A673 (cell line): ENCODE measurements at places on chromosomes 4 and X. TPM values are rescaled to one million over a fixed set of nuclear protein-coding genes. Genes with fewer than 3 reads are reported as not detected.
A peak's percentile ranks its signal among the peaks of the same experiment; 100 is the strongest.

GRCh38 chr4:178599521-178599920 is 1157.3 kb upstream of the AGA start:
- no peaks in the 10 kb centered on the region for H3K36me3 ChIP-seq
- no peak overlapping the region for H3K4me3 ChIP-seq
- no peak overlapping the region for H3K27ac ChIP-seq
- H3K27me3 ChIP-seq = no peaks in the 10 kb centered on the region
- peak; percentile 1 for DNase-seq
- no peaks in the 10 kb centered on the region for H3K4me1 ChIP-seq

DNA sequence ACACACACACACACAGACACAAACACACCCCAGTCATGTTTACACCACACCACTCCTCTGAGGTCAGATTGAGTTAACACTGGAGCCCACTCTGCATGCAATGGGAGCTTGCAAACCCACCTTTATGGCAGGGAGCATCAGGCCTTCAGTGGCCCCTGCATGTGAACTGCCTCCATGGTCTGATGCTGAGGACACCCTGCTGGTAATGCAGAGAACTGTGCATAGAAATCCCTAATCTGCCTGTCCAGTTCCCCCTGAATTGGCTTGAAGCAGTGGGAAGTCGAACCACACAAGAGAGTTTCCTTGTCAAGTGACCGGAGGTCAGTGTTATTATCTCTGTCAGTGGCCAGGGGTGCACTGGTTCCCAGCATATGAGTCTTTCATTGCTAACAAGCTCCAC is 59.8 kb downstream of the ANOS1 start:
- DNase-seq = no peak
- no peaks in the 10 kb centered on the region for H3K27me3 ChIP-seq
- no peaks in the 10 kb centered on the region for H3K36me3 ChIP-seq
- no peak overlapping the region for H3K27ac ChIP-seq

DNA sequence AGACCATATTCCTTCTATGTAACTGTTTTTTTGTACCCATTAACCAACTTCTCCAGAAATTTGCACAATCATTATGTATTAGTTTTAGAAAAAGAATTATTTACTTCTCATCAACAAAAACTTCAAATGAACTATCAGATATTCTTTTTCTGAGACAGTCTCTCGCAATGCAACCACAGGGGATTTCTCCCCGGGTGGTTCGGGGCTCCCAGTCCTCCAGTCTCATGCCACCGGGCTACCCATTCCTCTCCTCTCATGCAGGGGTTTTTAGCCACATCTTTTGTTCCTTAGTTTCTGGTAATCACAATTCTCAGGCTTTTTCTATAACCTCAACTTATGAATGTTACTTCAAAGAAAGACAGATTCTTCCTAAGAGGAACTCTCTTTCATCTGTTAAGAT is 46.6 kb upstream of the CLNK start:
- no peaks in the 10 kb centered on the region for H3K4me1 ChIP-seq
- no peak overlapping the region for H3K27ac ChIP-seq
- H3K4me3 ChIP-seq = no peak overlapping the region

DNA sequence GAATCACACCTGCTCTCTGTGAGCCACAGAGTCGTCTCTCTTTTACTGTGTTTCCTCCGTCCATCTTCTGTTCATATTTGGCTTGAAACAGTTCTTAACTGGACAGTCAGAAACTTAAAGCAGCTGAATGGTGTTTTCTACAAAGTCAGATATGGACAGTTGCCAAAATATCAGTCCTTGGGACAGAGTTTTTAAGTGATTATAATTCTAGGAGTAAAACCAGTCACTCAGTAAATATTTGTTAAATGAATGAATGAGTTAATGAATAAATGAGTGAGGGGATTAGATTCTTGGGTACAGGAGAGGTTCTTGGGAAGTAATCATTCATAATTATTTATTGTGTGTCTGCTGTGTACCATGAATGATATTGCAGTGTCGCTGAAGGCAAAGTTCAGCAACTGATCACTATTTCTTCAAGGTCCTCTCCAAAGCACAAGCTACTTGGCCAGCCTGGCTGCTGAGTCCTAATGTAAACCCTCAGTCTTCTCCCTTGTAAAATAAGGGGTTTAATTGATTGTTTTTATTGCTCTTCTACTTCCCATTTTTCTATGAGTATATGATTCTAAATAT is 5.5 kb upstream of the SCRG1 start:
- H3K27me3 ChIP-seq = no peaks in the 10 kb centered on the region
- no peak overlapping the region for H3K27ac ChIP-seq
- no peaks in the 10 kb centered on the region for H3K36me3 ChIP-seq
- H3K4me1 ChIP-seq = no peaks in the 10 kb centered on the region

- H3K27ac ChIP-seq = no peak overlapping the region
- no peak for DNase-seq
- no peaks in the 10 kb centered on the region for H3K36me3 ChIP-seq
These were observed 1.4 kb upstream of the PHKA1 start for GRCh38 chrX:72715546-72715945.

DNA sequence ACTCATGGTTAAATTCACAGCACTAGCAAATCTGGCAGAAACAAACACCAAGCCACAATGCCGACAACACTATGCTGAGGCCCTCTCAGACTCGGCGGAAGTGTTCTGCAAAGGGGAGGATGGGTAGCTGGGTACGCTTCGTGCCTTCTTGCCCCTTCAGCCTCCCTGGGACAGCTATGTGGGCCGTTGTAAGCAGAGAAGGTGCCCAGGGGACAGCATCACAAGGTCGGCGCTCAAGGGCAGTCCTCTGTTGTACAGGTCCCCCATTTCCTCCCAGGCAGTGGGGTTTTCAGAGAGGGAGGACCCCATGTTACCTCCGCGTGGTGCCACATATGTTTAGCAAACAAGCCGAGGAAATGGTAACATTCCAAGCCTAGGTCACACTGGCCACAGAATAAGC is 173.6 kb downstream of the AFAP1 start:
- peaks cover 15% of the 10 kb centered on the region for H3K4me1 ChIP-seq
- H3K36me3 ChIP-seq = peaks cover 22% of the 10 kb centered on the region
- DNase-seq = no peak
- H3K27me3 ChIP-seq = no peaks in the 10 kb centered on the region
- no peak overlapping the region for H3K4me3 ChIP-seq

GRCh38 chr4:153825691-153826090 is 36.8 kb upstream of the SFRP2 start:
- H3K36me3 ChIP-seq = no peaks in the 10 kb centered on the region
- peaks cover 22% of the 10 kb centered on the region for H3K27me3 ChIP-seq
- H3K4me1 ChIP-seq = no peaks in the 10 kb centered on the region

DNA sequence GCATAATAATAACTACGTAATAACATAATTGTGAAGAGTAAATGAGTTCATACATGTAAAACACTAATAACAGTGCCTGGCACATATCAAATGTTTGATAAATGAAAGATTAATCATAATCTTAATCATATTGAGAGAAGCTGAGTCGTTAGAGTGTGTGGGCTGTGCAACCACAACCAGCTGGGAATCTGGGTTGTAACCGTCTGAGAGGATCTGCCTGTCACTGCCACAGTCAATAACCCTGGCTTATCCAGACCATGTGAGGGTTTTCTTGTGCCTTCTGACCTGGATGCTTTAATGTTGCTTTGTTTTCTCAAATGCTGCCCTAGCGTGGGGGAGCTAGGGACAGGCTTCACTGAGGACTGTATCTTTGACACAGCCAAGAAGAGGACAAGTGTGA is 73.9 kb downstream of the TRPC5 start:
- no peaks in the 10 kb centered on the region for H3K4me1 ChIP-seq
- H3K4me3 ChIP-seq = no peak overlapping the region
- H3K36me3 ChIP-seq = no peaks in the 10 kb centered on the region
- H3K27ac ChIP-seq = no peak overlapping the region
- no peak for DNase-seq

- no peaks in the 10 kb centered on the region for H3K4me1 ChIP-seq
- H3K27me3 ChIP-seq = no peaks in the 10 kb centered on the region
- H3K4me3 ChIP-seq = no peak overlapping the region
- H3K36me3 ChIP-seq = no peaks in the 10 kb centered on the region
These were observed 616.0 kb upstream of the IGFBP7 start for GRCh38 chr4:57726154-57726553.

DNA sequence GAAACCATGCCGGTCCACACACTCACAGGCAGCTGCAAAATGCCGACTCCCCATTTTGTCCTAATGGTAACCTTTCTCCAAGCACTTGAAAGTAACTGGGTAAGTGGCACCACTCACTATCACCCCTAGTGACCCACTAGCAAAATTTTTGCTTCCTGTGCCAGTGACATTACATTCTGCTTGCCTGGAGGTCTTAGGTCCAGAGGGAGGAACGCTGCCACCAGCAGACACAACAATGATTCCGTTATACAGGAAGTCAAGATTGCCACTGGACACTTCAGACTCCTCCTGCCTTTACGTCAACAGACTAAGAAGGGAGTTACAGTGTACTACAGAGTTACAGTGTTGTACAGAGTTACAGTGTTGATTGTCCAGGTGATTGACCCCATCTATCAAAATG is 11.8 kb upstream of the TMEM192 start:
- H3K27ac ChIP-seq = no peak overlapping the region
- H3K36me3 ChIP-seq = no peaks in the 10 kb centered on the region
- H3K27me3 ChIP-seq = no peaks in the 10 kb centered on the region
- no peak for DNase-seq
- no peaks in the 10 kb centered on the region for H3K4me1 ChIP-seq
- no peak overlapping the region for H3K4me3 ChIP-seq

GRCh38 chr4:30903502-30904214 is 183.5 kb downstream of the PCDH7 start:
- H3K4me3 ChIP-seq = no peak overlapping the region
- H3K36me3 ChIP-seq = no peaks in the 10 kb centered on the region
- peaks cover 27% of the 10 kb centered on the region for H3K4me1 ChIP-seq
- no peak overlapping the region for H3K27ac ChIP-seq
- H3K27me3 ChIP-seq = no peaks in the 10 kb centered on the region
- DNase-seq = no peak

DNA sequence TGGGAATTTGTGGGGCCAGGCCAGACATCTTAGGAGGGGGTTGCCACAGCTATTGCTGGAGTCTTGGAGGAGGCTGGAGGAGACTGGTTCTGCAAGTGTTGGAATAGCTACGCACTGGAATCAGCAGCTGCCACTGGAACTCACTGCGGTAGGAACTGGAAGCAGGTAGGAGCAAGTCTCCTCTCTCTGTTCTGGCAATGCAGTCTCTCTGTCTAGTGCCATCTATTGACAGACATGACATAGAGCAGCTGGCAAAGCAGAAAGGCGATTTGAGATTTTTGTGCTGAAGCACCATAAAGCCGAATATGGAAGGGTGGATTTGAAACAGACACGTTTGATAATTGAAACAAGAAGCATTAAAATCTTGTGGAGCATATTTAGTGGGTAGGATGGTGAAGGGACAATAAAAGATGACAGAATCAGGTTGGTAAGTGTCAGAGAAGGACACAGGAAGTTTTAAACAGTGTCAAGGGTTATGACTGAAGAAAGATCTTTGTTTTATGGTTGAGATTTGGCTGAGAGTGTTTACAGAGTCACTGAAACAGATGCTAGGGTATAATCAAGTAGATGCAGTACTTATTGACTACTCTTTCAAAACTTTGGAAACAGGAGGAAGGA is 23.5 kb upstream of the SYNPO2 start:
- no peaks in the 10 kb centered on the region for H3K27me3 ChIP-seq
- no peaks in the 10 kb centered on the region for H3K4me1 ChIP-seq
- H3K27ac ChIP-seq = no peak overlapping the region
- no peak overlapping the region for H3K4me3 ChIP-seq

DNA sequence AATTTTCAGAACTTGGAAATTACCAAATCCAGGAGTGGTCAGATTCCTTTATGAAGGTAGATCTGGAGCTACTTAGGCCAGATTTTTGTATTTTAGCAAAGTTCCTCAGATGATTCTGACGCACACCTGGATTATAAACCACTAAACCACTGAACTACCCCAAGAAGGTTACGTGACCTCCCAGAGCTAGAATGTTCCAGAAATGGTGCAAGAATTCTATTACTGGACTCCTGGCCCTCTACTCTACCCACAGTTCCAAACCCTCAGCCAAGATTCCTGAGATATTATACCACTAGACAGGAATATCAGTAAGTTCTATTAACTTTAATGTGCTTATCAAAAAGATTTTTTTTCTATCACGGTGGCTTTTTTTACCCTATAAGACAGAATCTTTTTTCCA is 67.1 kb downstream of the ABCG2 start:
- H3K4me3 ChIP-seq = no peak overlapping the region
- no peaks in the 10 kb centered on the region for H3K36me3 ChIP-seq
- no peak overlapping the region for H3K27ac ChIP-seq
- H3K27me3 ChIP-seq = no peaks in the 10 kb centered on the region
- H3K4me1 ChIP-seq = no peaks in the 10 kb centered on the region
- no peak for DNase-seq

DNA sequence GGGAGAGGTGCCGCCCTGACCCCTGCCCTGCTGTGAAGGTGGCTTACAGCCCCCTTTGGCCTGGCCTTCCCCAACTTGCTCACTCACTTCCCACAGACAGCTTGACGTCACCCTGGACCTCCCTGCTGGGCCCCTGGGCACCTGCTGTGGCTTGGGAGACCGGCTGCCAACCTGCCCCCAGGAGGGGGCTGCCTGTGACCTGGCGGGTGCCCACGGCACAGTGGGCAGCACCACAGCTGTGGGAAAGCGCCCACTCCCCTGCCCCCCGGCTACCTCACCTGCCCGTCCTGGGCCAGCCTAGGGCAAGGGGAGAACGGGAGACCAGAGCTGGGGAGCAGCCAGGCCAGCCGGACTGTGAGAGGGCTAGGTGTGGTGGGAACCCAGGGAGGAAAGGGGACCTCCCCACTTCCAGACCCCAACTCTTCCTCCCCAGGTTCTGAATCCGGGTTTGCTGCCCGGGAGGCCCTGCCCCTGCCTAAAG is 2.4 kb upstream of the ZFP92 start:
- no peaks in the 10 kb centered on the region for H3K27me3 ChIP-seq
- H3K27ac ChIP-seq = no peak overlapping the region
- H3K36me3 ChIP-seq = no peaks in the 10 kb centered on the region
- DNase-seq = no peak

DNA sequence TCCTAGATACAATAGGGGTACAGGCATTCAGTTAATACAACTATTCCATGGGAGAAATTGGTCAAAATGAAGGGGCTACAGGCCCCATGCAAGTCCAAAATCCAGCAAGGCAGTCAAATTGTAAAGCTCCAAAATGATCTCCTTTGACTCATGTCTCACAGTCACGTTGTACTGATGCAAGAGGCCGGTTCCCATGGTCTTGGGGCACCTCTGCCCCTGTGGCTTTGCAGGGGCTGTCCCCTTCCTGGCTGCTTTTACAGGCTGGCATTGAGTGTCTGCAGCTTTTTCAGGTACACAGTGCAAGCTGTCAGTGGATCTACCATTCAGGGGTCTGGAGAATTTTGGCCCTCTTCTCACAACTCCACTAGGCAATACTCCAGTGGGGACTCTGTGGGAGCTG is 12.5 kb upstream of the ASIC5 start:
- no peak overlapping the region for H3K4me3 ChIP-seq
- H3K27me3 ChIP-seq = no peaks in the 10 kb centered on the region
- H3K4me1 ChIP-seq = no peaks in the 10 kb centered on the region
- H3K27ac ChIP-seq = no peak overlapping the region

The S100G gene
- total RNA-seq = not detected in 2 replicates

The TMPRSS11D gene
- not detected in 2 replicates for total RNA-seq

The QDPR gene
- total RNA-seq = 14.7 and 17.7 TPM in 2 replicates

The ATP1B4 gene
- total RNA-seq = not detected in 2 replicates

The RAB40A gene
- not detected in 2 replicates for total RNA-seq

The DDX53 gene
- not detected in 2 replicates for total RNA-seq

The SRPX2 gene
- 8.8 and 12.3 TPM in 2 replicates for total RNA-seq

The CCDC158 gene
- total RNA-seq = not detected in 2 replicates

The BRS3 gene
- total RNA-seq = not detected in 2 replicates

The TSPAN7 gene
- 0.26 and 0.31 TPM in 2 replicates for total RNA-seq
